CD4-positive, alpha-beta T cell treated with Interleukin-21 for 1 hour (primary cell): ENCODE measurements at places on chromosomes 12 and 14.
A peak's percentile ranks its signal among the peaks of the same experiment; 100 is the strongest.

DNA sequence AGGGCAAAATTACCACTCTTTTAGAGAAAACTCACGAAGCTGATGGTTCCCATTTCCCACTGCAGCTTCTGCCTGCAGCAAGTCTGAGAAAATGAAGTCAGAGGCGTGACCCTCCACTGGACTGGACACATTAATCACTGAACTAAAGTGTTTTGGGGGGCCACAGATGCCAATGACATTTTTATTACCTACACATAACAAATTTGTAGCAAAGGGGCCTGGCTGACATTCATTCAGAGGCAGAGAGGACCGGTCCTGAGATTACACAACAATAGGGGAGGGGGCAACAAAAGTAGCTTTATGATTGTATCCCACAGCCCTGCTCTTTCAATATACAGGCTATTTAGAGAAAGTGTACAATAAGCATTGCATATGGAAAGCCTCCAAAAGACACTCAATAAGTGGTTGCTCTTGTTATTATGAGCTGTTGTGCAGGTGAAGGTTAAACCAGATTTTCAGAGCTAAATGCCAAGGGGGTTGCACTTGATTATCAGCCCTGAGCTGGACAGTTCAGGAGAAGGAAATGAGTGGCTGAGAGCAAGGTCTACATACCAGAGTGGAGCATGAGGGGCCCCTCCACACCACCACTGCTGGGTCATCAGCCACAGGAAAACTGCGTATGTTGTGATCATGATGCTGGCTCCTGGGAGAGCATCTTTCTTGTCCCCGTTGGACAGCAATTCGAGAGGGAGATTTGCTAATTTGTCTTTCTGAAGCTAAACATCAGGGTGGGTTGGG is 41.5 kb upstream of the CCDC60 start:
- DNase-seq = no peak

DNA sequence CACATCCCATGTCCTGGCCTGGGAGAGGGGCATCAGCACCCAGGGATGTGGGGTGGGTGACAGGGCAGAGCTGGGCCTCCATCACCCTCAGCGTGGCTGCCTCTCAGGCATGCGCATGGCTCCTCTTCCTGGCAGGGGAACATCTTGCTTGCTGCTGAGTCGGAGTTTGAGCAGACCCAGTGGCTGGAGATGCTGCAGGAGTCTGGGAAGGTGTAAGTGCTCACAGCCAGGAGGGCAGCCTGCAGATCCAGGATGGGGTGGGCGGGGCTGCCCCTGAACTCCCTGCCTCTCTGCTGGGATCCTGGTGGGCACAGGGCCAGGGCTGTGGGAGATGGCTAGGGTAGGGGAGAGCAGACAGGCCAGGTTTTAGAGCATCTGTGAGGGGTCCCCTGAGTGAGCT is 16.2 kb downstream of the PLEKHD1 start:
- DNase-seq = no peak

DNA sequence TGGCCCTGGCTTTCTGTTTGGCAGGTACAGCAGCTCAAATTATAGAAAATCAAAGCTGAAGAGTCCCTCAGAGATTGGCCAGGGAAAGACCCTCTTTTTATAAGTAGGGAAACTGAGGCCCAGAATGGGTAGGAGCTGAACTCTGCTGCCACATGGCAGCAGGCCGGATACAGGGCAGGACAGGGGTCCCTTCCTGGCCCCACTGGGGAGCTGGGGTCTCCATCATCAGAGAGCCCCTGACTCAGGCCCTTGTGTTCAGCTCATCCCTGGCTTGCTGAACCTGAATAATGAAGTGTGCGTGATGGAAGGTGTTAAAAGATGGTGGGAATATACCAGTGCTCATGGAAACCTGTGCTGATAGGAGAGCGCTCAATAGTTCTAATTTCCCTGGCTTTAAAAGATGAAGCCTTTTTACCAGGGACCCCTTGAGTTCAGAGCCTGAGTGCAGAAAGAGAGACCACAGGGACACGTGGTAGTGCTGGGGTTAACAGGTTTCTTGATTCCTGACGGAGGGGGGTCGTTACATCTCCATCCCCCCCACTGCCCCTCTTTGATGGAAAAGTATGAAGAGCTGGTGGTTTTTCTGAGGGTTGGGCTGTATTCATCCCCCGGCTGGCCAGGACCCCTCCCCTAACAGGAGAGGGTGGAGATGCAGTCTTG is 4.4 kb downstream of the DLK1 start:
- no peak for DNase-seq

- DNase-seq = no peak
These were observed 12.0 kb downstream of the YY1 start for GRCh38 chr14:100250732-100251465.

- no peak for DNase-seq
These were observed 157.1 kb upstream of the GARIN2 start for GRCh38 chr14:67031920-67032774.

GRCh38 chr12:21073129-21073528 is 57.9 kb upstream of the SLCO1B1 start:
- DNase-seq = no peak

DNA sequence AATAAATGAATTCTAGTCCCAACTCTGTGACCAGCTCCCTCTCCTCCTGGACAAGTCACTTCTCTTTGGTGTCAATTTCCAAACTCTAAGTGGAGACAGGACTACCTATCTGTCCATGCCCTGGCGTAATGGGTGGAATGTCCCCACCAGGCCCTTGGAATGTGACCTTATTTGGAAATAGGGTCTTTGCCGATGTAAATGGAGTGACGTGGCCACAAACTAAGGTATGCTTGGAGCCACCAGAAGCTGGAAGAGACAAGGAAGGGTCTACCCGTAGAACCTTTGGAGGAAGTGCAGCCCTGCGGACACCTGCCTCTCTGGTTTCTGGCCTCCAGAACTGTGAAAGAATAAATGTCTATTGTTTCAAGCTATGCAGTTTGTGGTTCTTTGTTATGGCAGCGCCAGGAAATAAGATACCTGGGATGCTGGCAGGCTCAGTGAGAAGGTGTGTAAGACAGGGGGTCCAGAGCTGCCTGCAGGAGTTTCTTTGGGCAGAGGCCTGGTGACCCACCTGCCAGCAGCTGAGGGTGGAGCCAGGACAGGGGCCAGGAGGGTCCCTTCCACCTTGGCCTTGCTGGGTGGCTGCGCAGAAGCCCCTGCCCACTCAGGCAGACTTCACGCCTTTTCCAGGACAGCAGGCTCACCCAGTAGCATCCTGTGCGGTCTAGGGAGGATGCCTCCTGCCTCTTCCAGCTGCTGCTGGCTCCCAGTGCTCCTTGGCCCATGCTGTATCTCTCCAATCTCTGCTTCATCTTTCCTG is 45.8 kb downstream of the ARL6IP4 start:
- DNase-seq = no peak

DNA sequence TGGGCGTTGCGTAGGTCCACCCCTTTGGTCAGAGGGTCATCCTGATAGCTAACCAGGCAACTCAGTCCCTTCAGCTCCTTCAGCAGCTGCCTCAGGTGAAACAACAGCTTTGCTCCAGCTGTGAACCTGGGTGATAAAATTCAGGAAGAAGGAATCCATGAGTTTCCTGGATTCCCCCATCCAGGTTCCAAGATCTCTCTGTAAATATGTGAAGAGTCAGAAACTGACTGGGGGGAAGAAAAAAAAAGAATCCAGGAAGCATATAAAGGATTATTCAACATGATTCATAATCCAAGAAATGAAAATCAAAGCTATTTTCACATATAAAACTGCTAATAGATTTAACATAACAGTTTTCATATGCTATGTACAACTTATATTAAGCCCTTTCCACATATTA is 8.6 kb downstream of the STAT2 start:
- DNase-seq = no peak

DNA sequence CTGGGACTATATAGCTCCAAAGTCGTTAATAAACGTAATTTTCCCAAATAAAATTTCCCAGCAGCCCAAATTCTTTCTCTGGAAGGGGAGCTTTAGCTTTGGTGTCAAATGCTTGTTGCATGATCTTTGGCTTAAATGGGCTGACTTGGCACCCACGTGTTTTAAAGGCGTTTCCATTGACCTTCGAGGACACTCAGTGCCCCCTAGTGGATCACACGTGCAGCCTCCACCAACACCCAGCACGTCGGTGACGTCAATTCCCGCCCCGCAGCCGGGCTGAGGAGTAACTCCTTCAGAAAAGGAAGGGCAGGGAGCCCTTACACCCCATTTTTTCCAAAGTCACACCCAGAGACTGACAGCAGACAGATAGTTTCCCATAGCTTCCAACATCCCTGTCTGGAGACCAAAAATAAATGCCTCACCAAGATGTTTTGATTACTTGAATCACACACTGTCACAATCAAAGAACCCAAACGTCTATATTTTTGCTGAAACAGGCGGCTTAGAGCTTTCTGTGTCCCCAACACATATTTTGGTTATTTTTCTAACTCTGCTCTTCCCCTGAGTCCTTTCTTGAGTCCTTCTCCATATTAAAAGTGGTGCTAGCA is 707.9 kb downstream of the AACS start:
- no peak for DNase-seq

DNA sequence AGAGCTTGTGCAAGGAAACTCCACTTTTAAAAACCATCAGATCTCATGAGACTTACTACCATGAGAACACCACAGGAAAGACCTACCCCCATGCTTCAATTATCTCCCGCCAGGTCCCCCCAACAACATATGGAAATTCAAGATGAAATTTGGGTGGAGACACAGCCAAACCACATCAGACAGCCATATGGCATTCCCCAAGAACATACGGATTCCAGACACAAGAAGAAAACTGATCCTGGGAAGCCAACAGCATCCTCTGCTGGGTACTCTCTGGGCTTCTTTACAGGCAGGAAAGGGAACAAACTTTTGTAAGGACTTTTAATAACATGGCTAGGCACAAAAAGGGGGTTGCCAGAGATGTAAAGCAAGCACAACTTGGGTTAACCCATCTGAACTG is 127.2 kb downstream of the TMEM132C start:
- no peak for DNase-seq

DNA sequence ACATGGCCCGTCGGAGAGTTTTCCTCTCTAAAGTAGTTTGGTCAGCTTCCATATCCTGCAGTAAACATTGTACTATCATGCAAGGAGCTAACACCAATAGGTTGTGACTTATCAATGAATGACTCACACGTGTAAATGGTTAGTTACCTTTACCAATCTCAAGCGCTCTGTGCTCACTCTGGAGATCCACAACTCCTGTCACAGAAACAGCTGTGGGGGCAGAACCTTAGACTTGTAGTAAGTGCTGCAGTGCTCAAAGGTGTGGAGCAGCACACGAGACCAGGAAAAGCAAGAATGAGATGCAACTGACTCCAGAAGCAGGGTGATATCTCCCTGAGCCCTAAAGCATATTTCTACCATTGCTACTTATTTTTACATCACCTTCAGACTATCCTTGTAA is 73.7 kb upstream of the KCNJ8 start:
- DNase-seq = no peak

GRCh38 chr12:96698521-96698920 is 208.5 kb upstream of the NEDD1 start:
- DNase-seq = no peak

- no peak for DNase-seq
These were observed 210.7 kb upstream of the SSTR1 start for GRCh38 chr14:37997017-37997416.

- no peak for DNase-seq
These were observed 18.9 kb downstream of the CCDC88C start for GRCh38 chr14:91398707-91399106.

DNA sequence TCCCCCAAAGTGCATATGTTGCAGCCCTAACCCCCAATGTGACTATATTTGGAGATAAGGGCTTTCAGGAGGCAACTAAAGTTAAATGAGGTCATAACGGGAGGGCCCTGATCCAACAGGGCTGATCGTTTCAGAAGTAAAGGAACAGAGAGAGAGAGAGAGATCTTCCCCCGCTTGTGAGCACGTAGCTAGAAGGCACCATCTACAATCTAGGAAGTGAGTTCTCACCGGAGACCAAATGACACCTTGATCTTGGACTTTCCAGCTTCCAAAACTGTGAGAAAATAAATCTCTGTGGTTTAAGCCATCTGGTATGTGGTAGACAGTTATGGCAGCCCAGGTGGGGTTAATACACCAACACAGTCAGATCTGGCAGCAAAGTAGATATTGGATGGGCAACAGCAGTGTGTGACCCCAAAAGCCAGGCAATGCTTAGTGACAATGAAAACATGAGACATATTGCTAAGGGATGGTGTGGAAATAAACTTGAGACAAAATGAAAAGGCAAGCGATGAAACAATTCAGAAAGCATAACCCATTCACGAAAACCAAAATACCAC is 147.2 kb upstream of the GSC start:
- no peak for DNase-seq

DNA sequence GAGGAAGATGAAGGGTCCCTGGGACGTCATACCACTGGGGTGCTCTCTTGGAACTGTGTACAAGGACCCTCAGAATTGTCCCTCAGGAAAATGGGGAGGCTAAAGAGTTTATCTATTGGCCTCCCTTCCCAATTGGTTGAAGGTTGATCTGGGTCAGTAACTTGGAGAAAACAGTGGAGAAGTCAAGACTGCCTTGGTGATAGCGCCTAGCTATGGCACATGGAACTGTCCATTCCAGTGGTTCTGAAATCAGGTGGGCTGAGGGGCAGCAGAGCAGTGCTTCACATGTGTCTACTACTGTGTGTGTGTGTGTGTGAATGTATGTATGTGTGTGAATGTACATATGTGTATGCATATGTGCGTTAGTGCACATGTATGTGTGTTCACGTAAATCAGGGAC is 316.1 kb downstream of the AACS start:
- DNase-seq = no peak

DNA sequence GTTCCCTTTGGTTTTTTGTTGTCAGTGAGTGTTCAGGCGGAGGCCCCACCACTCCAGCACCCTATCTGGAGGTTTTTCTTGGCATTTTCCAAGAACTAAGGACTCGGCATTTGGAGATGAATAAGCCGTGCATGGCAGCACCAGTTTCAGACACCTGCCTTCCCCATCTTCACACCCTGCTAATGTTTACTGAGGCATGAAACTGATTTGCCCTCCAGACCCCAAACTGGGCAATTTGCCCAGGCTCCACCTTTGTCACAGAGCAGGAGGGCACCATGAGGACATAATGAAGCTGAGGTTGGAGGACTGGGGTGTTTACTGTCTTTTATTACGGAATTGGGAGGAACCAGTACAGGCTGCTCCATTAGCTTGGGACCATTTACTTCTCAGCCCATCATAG is 113.4 kb downstream of the LGMN start:
- DNase-seq = no peak

DNA sequence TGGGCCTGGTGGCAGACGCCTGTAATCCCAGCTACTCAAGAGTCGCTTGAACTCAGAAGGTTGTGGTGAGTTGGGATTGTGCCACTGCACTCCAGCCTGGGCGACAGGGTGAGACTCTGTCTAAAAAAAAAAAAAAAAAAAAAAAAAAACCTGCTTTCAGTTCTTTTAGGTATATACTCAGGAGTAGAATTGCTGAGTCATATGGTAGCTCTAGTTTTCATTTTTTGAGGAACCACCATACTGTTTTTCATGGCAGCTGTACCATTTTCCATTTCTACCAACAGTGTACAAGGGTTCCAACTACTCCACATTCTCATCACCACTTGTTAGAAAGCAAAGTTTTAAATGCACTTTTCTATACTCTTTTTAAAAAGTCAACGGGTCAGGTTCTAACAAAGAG is 119.8 kb downstream of the DPF3 start:
- no peak for DNase-seq

- DNase-seq = peak; percentile 39
These were observed 1.3 kb downstream of the DDN start for GRCh38 chr12:48997719-48998496.
